Uterus (tissue), 4 donors: ENCODE measurements at places on chromosomes 5 and 9. TPM values are rescaled to one million over a fixed set of nuclear protein-coding genes. Genes with fewer than 3 reads are reported as not detected.
A peak's percentile ranks its signal among the peaks of the same experiment; 100 is the strongest.

DNA sequence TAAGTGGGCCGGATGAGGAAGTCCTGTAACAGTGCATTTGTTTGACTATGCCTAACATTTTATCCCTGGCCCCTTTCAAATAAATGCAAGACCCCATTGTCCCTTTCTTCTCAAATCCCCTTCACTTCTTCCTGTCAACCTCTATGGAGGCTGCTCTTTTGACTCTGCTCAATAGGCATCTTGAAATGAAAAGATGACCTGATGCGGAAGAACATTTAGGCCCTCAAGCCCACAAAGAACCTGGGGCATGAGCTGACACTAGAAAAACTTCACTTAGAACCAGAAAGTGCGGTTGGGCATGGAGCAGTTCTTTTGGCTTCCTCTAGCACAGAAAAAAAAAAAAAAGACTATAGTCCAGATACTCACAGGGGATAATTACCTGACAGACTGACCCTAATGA lies 1434.7 kb upstream of the WWC1 start:
- no peak for DNase-seq

GRCh38 chr9:112446080-112446479 lies 40.5 kb upstream of the KIAA1958 start:
- DNase-seq = no peak

ZNF462 gene
- total RNA-seq = 57.9 TPM

DDX31 gene
- 17.7 TPM for total RNA-seq

- DNase-seq = no peak
Observed at GRCh38 chr5:54829102-54829501, 156.3 kb downstream of the ESM1 start.

DNA sequence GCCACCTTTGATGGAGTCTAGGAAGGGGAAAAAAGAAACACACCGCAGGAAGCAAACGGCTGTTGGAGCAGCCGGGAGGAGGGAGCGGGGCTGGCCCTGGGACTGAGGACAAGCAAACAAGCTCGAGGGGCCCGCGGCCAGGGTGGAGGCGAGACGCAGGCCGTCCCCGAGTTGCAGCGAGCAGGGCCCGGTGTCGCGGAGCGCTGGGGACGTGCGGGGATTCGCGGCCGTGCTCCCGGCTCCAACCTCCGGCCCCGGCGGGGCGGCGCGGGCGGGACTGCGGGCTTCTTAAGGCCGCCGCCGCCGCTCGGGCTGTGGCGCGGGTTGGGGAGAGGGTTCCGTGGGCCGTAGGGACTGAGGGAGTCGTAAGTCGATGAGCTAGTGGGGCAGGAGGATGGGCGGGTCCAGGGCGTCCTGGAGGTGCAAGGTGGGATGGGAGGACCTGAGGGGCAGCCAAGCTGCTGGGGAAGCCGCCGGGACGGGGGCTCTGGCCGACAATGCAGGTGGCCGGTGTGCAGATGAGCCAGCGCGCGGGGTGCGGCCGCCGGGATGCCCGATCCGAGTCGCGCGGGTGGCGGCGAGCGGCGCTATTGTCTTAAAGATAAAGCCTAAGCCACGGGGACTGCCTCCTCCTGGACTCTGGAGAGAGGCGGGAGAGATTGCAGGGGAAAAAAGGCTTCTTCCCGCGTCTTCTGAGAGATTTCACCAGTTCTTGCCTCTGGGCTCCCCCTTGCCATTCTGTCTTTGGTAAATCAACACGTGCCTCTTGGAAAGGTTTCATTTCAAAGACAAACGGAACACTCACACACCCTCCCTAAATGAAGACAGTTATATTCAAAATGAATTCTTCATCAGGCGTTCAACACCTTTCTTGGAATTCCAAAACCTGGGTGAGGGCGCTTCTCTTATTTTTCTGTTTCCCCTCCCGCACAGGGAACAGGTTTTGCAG lies 1.6 kb upstream of the HAPLN1 start:
- DNase-seq = peak; percentile 27

DNA sequence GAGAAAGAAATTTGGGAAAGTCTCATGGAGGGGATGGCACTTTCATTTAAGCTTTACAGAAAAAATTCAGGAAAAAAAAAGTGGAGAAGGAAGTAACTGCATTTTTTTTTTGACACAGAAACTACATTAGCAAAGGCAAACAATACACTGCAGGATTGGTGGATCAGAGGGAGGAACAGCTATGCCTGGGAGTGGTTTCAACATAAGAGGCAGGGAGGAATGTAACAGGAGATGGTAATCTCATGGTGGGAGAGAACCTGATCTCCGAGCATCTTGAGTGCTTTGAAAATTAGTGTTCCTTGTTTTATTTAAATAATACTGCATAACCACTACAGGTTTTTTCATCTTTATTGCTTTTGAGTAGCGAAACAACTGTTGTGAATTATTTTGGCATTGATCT lies 249.4 kb downstream of the FAM170A start:
- DNase-seq = no peak

DNA sequence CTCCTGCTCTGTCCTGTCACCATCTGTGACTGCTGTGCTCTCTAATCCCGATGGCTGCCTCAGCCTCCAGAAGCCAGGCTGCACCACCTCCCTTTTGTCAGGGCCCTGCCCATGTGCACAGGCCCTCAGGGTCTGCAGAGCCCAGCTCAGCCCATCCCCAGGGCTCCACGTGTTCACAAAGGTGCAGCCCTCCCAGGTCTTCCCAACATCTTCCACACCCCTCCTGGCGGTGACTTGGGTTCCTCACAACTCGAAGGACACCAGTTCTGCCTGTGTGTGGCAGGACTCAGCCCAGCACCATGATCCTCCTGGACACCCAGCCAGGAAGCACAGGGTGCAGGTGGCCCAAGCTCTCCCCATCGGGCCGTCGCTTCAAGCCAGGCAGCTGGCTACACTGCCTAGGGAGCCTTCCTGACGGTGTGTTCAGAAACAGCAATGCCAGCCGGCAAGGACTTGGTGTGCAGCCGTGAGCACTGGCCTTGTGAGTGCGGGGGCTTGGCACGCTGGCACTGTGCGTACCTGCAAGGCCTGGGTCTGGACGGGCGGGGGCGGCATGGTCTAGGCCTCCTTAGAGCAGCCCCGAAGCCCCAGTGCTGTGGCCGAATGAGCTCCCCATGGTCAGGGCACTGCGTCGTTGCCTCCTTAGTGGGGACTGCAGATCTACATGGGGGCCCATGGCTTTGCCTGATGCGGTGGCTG lies 96.1 kb downstream of the MRPL36 start:
- DNase-seq = no peak

DNA sequence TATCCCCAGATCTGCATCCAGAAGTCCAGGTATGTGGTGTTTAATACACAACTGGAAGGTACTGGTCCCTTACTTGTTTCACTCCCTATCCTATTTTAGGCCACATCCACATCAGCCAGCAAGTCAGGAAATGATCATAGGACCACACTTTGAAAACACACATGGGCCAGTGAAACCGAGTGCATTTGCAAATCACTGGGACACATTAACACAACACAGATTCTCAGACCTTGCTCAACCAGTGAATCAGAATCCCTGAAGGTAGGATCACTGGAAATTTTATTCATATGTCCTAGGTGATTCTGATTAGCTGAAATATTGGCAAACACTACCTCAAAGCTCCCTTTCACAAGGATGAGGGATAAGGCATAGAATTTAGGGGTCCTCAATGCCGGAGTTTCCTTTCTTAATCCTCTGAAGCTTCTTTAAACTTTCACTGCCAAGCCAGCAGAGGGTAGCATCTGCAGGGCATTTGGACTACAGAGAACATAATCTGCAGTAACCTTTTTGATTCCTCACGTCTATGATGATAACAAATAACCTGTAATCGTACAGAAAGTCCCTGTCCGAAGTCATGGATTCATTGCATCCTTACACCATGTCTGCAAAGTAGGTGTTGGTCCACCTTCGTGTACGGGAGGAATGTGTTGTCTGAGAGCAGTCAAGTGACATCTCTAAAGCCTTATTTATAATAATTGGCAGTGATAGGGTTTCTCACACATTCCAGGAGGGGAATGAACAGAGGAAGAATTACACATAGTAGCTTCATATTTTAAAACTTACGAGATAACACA lies 11.0 kb upstream of the ABLIM3 start:
- DNase-seq = no peak

DNA sequence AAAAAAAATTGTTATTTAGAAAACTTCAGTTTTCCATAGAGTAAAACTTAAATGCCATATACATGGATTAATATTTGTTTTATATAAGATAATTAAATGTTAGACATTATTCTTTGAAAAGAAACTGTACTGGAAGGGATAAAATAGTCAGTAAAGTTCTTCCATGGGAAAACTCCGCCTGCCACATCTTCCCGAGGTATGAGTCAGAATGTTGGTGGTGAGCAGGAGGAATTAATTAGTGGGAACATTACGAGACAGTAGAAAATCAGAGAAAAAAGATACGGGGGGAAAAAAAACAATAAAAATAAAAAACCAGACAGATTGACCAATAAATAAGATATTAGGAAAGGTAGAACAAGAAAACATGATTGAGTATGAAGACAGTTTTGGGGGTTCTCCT lies 930.3 kb upstream of the C9orf72 start:
- DNase-seq = no peak

GRCh38 chr5:52269859-52270258 lies 517.9 kb upstream of the ITGA1 start:
- no peak for DNase-seq

GRCh38 chr9:77751341-77752091 lies 103.4 kb upstream of the GNA14 start:
- no peak for DNase-seq

CKMT2 gene
- total RNA-seq = 20.5 TPM

SUSD3 gene
- 9.3 TPM for total RNA-seq

GRCh38 chr9:116345817-116346216 lies 192.2 kb downstream of the PAPPA start:
- no peak for DNase-seq
